ENCODE measurements at places on chromosomes 6 and 20.

DNA sequence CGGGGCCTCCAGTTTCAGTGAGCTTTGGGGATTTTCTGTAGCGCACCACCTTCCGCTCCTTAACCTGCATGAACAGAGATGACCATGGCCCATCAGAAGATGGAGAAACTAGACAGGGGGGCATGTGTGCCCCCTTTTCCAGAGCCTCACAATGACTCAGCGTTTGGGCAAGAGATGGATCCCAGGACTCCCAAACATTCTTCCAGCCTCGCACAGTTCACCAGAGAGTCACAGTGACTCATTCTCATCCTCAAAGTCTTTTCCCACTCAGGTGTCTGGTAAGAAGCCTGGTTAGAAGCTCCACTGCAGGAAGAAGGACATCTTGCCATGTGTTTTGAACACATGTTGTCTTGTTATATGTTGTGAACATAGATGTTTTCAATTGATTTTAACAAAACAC lies 76.2 kb upstream of the FRMD1 start:
- DNase-seq: no peak

DNA sequence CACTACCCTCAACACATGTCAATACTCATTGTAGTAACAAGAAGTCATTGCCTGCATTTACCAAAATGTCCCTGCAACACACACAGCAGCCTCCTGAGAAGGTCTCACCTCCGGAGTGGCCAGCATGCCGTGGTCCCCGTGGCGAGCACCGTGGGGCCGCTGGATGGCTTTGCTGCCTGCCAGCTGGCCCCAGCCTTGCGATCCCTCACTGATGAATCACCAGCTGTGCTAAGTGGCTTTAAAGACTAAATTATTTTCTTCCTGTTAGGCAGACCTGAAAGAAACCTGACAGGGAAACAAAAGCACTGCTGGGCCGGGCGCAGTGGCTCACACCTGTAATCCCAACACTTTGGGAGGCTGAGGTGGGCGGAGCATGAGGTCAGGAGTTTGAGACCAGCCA lies 306.7 kb downstream of the CDH4 start:
- no peak for DNase-seq

GRCh38 chr6:46421939-46422338 lies 69.3 kb downstream of the RCAN2 start:
- DNase-seq: no peak

- no peak for DNase-seq
Observed at GRCh38 chr20:14331646-14332045, 5.8 kb downstream of the FLRT3 start.

GRCh38 chr6:70863343-70863742 lies 93.5 kb downstream of the B3GAT2 start:
- DNase-seq: no peak

DNA sequence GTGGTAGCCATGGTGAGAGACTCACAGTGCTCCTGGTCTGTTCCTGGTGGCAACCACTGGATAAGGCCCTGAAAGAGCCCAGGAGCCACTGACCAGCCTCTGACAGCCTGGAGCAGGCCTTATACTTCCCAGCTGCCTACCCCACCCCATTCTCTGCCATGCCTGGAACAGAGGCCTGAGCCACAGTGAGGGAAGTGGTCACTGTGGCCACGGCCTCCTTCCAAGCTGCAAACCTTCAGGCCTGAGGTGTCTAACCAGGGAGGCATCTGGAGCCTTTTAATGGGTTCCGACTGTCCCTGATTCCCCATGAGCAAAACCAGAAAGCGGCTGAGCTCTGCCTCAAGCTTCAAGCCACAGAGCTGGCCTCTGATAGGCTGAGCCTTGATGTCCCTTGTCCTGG lies 113.0 kb upstream of the SIRPA start:
- DNase-seq: no peak
